Naive thymus-derived CD4-positive, alpha-beta T cell (primary cell): ENCODE measurements at places on chromosomes 2 and 18. TPM values are rescaled to one million over a fixed set of nuclear protein-coding genes. Genes with fewer than 3 reads are reported as not detected.

CFAP65 gene
- total RNA-seq, result not detected

TXNDC2 gene
- total RNA-seq, result not detected

KRTCAP3 gene
- total RNA-seq, result 11.5 TPM

MEP1B gene
- not detected for total RNA-seq

MROH2A gene
- not detected for total RNA-seq

LRP2 gene
- 0.10 and 0.15 TPM in 2 replicates for total RNA-seq

GALNT13 gene
- total RNA-seq, result not detected

RAPGEF4 gene
- 0.39 TPM for total RNA-seq

SLC16A14 gene
- 0.57 TPM for total RNA-seq

ARHGAP15 gene
- 193 and 201 TPM in 2 replicates for total RNA-seq
